ENCODE measurements at places on chromosomes 16 and 17.

- no peak for DNase-seq
These were observed 40.2 kb downstream of the ARL4D start for GRCh38 chr17:43439041-43439440.

- DNase-seq = no peak
These were observed 93.4 kb downstream of the SSH2 start for GRCh38 chr17:29836643-29837042.

DNA sequence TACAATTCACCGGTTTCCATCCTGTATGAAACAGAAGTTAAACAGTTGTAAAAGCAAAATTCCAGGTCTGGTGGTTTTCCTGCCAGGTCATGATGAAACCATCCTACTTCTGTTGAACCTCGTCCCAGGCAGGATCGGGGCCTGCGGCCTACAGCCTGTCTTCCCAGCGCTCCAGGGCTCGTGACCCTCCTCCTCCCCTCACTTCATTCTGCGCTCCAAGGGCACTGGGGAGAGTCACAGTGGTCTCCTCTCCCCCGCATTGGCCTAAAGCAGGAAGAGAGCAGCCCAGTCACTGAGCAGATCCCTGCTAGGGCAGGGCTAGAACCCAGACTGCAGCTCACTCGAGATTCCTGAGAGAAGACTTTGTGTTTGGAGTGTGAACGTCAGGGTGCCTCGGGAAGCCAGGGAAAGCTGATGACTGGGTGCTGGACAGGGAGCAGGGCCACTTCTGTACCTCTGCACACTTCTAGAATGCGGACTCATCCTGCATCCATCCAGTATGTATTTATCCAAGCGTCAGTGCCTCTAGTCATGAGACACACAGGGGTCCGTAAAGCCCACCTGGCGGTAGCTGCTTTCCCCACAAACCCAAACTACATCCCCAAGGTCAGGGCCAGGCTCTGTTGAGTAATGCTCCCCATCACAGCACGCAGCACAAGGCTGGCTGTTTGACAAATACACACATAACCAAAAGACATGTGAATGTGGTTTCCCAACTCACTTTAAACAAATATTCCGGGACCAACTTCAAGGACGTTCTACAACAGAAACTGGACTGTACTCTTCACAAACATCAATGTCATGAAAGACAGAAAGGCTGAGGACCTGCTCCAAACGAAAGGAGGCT lies 1.7 kb upstream of the ITGAE start:
- DNase-seq = no peak

DNA sequence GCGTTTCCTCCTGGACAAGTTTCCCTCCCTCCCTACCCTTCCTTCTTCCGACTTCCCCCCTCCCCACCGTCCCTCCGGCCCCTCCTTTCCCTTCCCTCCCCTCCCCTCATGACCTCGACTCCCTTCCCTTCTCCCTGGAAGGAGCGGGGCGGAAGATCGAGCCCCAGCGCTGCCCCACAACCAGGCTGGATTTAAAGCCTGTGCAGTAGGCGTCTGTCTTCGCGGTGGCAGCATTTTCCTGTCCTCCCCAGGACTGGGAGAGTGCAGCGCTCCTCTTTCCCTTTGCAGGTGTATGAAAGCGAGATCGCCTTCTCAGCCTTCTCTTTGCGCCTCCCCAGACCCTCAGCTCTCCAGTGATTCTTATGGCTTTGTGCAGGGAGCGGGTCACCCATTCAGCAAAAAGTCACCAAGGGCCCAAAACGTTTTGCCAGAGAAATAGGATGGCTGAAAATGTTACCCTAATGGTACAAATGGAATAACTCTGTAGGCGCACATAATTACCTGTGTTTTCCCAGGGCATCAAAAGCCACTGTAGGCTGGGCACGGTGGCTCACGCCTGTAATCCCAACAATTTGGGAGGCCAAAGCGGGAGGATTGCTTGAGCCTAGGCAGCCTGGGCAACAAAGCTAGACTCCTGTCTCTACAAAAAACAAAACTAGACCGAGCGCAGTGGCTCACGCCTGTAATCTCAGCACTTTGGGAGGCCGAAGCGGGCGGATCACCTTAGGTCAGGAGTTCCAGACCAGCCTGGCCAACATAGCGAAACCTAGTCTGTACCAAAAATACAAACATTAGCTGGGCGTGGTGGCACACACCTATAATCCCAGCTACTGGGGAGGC lies 40.8 kb downstream of the SLFN12L start:
- no peak for DNase-seq

- no peak for DNase-seq
These were observed 215.3 kb downstream of the PMP22 start for GRCh38 chr17:15049795-15050160.

DNA sequence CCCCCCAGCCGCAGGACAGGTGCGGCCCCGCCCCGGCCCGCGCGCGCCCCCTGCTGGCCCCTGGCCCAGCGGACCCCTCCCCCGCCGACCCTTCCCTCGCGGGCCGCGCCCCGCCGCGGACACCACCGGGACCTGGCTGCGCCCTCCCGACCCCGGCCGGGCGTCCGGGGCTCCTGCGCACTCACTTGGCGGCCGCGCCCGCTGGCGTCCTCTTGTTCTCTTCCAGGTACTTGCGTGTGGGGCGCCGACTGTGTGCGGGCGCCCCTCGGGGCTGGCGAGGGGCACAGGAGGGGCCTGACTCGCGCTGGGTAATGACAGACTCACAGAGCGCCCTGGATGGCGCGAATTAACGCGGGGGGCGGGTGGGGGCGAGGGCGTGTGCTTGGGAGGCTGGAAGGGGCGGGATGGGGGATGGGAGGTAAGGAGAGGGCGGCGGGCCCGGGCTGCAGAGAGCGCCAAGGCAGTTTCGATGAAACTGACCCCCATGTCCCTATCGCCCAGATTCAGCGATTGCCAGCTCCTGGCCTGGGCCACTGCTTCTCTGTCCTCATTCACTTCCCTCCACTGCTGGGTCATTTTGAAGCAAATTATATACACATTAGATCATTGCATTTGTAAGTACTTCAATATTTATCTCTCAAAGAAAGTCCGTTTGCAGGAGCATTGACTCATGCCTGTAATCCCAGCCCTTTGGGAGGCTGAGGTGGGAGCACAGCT lies 445 bp upstream of the DBNDD1 start:
- DNase-seq = peak; percentile 26

GRCh38 chr16:23182206-23182678 lies 303 bp upstream of the SCNN1G start:
- DNase-seq = peak; percentile 66

GRCh38 chr16:82655072-82655714 lies 28.4 kb downstream of the CDH13 start:
- DNase-seq = peak; percentile 85

GRCh38 chr17:49495842-49496182 lies 719 bp downstream of the NGFR start:
- DNase-seq = no peak

DNA sequence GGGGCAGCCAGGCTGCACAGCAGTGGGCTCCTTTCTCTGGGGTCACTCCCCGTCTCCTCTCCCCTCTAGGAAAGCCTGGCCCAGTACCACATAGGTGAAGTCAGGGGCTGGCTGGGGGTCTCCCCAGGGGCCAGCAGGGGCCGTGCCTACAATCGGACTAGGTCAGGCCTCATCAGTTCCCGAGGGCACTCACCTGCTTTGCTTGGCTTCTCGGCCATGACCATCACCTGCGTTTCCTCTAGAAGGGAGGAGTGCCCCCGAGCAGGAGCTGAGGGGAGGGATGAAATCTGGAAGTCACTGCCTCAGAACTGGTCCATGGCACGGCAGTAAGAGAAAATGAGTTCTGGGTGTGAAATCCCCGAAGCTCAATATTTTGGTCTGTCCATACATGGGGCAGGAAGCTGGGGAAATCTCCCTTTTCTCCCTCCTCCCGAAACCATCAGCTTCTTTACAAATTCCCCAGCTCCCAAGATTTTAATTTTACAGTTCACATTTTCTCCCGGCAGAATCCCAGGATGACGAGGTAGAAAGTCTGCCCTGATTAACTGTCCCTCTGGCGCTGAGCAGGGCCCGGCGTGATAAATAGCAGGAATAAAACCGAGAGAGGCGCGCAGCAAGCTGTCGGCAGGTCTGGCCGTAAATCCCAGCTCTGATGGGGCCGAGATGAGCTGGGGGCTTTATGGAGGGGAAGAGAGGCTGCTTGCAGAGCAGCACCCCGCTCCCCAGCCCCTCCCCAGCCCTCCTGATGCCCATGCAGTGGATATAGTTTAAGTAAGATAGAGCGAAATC lies 172.1 kb downstream of the RBFOX3 start:
- DNase-seq = no peak

- DNase-seq = no peak
These were observed 1.2 kb downstream of the C16orf54 start for GRCh38 chr16:29744541-29745101.

- no peak for DNase-seq
These were observed 11.6 kb downstream of the DDX42 start for GRCh38 chr17:63785556-63785955.

DNA sequence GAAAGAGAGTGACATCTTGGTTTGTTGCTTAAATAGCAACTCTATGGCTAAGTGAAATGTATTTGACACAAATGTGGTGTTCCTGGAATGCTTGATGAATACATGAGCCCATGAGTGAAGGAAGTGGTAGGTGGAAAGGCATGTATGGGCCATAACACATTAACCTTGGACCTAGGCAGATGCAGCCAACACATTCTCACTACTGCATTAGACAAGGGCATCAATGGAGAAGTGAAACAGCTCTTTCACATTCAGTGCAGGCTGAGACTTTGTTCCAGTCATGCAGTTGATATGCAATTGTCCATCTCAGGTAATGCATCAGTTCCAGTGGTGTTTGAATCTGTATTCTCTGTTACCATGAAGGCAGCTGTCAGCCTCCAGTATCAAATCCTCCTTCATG lies 133.6 kb downstream of the HS3ST3B1 start:
- DNase-seq = no peak

GRCh38 chr17:81039096-81039495 lies 4.1 kb downstream of the BAIAP2 start:
- no peak for DNase-seq

- DNase-seq = no peak
These were observed 176.0 kb downstream of the RBFOX1 start for GRCh38 chr16:7508656-7509055.

GRCh38 chr16:88779406-88780141 lies 5.4 kb downstream of the PIEZO1 start:
- DNase-seq = no peak

GRCh38 chr17:60231234-60231633 lies 81.5 kb downstream of the CA4 start:
- no peak for DNase-seq

DNA sequence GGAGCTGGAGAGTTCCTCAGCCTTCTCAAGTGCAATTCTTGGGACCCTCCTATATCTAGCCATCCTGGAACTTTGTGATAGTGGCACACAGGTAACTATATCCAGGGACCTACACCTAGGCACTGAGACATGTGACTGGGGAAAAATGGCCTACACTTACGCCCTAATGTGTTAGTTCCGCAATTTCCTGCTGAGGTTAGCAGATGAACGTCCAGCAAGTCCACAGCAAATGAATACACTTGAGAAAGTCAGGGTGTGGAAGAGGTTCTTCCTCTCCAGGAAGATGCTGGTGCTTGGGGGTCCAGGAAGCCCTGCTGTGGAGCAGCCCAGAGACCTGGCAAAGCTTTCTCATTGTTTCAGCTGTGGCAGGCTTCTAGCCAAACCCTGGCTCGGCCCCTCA lies 20.8 kb downstream of the PIK3R5 start:
- no peak for DNase-seq

DNA sequence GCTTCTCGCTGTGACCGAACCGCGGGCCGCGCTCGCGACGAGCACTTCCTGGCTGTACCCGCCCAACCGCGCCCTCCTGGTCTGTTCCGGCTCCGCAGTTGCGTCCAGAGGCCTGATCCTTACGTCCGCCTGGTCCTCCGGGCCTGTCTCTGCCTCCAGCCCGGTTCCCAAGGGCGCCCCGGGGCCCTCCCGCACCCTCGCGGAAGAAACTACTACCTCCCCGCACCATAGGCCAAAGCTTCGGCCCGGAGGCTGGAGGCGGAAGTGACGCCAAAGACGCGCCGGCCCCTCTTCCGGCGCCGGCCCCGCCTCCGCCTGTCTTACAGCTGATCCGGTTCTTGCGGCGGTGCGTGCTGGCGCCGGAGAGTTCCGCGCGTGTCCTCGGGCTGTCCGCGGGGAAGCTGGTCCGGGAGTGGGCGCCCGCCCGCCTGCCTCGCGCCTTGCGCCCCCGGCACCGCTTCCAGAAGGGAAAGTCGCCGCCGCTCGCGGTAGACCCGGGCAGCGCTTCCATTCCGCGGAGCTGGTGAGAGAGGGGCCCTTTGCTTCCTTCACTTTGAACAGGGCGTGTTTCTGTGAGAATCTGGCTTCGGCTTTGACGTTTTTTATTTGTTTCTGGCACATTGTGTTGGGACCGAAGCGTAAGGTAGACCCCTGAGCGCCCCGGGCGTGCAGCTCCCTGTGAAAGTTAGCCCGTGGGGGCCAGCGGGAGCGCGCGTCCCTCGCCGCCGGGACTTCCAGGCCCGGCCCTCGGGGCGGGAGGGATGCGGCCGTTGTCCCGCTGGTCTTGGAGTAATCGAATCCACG lies at the start of gene ZNF778:
TSS of gene ZNF778 (plus strand) at position 316 of the 804 bp plus-strand sequence. CDS start 3,425 bp downstream, outside the sequence.
- peak; percentile 85 for DNase-seq

- no peak for DNase-seq
These were observed 10.0 kb upstream of the TBX4 start for GRCh38 chr17:61442136-61442775.

- DNase-seq = no peak
These were observed 8.9 kb upstream of the RNF112 start for GRCh38 chr17:19402171-19402570.

- peak; percentile 62 for DNase-seq
These were observed 12.0 kb downstream of the TBC1D24 start for GRCh38 chr16:2486645-2487516.

DNA sequence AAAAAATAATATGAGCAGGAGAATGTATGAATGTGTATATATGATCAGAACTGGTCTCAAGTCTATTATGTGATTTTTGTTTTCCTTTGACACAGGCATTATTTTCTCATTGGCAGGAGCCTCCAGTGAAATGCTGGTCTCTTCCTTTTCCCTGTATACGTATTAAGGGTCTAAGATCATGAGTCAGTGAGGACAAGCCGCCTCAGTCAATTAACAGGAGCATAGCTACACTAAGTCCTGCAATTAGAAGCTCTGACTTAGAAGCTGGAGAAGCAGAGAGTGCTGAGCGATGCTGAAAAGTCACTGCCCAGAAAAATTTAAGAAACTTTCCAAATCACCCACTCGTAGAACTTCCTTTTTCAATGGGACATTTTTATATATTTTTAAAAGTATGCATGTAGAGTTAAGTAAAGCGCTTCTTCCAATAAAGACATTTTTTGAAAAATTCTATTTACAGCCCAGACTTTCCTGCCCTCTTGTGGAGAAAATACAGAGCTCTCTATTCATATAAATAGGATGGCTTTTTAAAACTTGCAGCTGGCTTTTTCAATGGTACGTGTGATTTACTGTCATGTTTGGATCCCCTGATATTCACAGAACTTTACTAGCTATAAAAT lies 70.2 kb upstream of the PSMD7 start:
- no peak for DNase-seq

GRCh38 chr17:64411999-64412771 lies 21.5 kb upstream of the PECAM1 start:
- no peak for DNase-seq

GRCh38 chr17:77212081-77212832 lies 71.5 kb downstream of the SEC14L1 start:
- no peak for DNase-seq

Measured in T-helper 2 cell treated with Interferon-gamma antibody and Interleukin-4, amounts not matched to agents 5 μg/mL and 100 μg/mL, for 36 hours (primary cell).